Suprapubic skin (tissue), 4 donors: ENCODE measurements at places on chromosomes 1 and 21.
A peak's percentile ranks its signal among the peaks of the same experiment; 100 is the strongest.

DNA sequence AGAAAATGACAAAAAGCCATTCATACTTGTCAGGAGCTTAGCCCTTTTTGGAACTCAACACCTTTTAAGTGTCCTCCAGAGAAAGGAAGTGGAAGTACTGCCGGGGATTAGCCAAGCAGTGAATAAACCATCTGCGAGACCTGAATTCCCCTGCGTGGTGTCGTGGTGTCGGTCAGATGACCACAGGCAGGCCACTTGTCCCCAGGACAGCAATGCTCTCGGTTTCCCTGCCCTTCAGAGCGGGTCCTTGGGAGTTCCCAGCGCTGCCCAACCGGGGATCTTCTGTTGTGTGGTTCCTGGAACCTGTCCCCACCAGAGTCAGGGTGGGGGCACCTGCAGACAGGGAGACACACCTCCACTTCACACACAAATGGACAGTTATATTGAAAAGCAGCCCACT, 9.2 kb downstream of the GPR157 start:
- DNase-seq = no peak

- DNase-seq = no peak
Observed at GRCh38 chr1:168227620-168228019, 1.8 kb downstream of the SFT2D2 start.

GRCh38 chr1:60893136-60893930, 189.0 kb upstream of the NFIA start:
- DNase-seq = no peak

DNA sequence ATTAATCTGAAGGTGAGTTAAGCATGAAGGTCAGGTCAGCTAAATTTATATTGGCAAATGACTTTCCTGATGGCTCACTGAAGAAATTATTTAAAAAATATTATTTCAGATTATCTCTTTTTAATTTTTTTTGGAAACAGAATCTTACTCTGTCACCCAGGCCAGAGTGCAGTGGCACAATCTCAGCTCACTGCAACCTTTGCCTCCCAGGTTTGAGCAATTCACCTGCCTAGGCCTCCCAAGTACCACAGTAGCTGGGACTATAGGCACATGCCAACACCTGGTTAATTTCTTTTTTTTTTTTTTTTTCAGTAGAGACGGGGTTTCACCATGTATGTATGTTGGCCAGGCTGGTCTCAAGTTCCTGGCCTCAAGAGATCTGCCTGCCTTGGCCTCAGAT, 976.7 kb downstream of the TTLL7 start:
- no peak for DNase-seq

DNA sequence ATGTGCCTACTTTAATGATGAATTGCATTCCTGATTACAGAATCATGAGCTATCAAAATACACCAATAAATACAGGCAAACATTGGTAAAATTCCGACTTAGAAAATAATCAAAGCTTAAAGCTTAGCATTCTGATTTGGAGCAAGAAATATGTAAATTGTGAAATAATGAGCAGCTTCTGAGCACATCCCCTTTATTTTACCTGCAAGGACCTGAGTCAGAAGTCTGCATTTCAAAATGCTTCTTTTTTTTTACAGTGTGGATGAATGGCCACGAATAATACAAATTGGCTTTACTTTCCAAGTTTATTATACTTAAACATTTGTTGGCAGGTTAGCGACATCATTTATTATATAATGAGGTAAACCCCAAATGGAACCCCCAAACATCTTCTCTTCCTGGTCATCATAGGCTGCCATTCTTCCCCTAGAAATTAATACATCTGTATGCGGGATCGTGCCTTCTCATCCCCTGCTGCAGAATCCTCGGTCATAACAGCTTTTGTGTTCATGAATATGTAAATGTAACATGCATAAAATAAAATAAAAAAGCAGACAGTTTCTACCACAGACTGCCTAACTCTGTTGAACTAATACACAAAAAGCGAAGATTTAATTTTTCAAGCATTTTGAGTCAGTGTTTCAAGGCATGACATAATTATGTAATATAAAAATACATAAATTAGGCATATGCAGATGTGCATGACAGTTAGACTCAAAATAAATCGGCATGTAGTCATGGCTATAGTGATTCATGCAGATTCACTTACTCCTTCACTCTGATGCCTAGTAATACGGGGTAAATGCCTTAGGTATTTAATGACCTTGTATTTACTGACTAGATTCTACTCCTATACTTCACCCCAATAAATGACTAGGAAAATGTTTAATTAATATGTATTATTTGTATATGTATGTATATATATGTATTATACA, 339.7 kb downstream of the USP25 start:
- DNase-seq = no peak

DNA sequence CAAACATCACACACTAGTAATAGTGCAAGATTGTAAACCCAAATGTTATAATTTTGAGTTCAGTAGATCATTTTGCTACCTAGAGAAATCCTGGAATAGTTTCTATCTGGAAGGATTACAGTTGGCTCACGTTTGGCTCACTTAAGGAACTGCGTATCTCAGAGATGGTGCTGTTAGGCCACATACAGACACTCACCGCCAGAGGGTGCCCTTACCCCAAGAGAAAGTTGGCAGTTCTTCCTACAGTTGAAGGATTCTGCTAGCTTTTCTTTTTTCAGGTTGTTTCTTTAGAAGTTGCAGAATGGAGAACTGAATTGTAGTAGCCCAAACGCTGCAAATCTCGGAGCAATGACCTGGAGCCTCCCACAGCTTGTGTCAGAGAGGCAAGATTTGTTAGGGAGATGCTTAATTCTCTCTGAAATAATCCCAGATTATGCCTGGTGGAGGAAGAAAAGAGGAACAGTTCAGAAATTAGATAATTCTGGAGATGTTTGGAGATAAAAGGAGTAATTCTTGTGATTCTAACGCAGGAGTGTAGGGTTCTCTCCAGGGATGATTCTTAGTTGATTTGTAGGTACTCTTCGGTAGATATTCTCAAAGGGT, 87.9 kb upstream of the PAPPA2 start:
- DNase-seq = peak; percentile 85

- DNase-seq = no peak
Observed at GRCh38 chr1:10494754-10495474, 20.2 kb downstream of the PEX14 start.

GRCh38 chr1:41333146-41333784, 28.0 kb upstream of the FOXO6 start:
- DNase-seq = no peak

- DNase-seq = no peak
Observed at GRCh38 chr1:236854605-236854983, 59.5 kb downstream of the MTR start.

DNA sequence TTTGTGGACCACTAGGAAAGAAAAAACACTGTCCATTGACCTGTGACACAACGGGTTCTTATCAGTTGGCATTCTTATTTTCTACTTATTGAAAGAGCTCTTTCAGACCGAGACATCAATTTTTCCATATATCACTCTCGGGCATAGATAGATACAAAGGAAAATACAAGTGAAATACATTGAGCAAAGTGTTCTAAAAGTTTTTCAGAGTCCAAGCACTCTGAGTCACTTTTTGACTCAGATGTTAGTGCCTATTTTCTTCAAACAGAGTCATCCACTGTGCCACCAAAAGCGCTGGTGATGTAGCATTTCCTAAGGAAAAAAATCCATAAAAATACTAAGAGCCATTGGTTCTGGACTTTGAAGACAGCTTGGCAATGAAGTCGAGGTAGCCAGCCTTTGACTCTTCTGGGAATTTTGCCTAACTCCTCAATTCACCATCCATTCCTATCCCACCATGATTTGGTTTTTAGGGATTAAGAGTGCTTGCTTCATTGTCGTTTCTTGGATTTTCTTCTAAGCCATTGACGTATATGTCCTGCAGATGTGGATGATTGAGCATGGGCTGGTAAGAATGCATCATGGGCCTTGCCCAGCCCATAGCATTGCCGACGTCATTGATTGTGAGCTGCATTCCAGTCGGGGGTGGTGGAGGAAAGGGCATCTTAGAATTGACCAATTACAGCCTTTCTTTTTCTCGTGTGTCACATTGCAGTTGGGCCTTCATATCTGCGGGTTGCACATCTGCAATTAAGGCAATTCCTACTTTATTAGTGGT, 10.6 kb downstream of the GALNT2 start:
- no peak for DNase-seq

GRCh38 chr21:45818904-45819285, 162.7 kb upstream of the COL6A1 start:
- DNase-seq = no peak

DNA sequence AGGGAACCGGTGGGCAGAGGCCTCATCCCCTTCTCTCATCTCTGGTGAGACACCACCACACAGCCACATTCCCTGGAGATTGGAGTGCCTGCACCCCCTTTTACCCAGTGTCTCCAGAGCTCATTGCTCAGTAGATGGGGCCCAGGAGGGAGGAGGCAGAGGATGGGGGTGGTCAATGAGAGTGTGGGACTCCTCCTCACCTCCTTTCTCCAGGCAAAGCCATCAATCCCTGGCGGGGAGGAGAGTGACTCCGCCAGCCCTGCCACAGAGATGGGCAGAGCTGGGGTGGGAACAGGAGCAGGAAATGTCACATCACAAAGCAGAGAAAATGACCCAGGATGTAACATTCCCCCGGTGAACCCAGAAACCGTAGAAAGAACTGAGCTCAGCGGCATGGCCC, 117.2 kb downstream of the MATN1 start:
- no peak for DNase-seq

DNA sequence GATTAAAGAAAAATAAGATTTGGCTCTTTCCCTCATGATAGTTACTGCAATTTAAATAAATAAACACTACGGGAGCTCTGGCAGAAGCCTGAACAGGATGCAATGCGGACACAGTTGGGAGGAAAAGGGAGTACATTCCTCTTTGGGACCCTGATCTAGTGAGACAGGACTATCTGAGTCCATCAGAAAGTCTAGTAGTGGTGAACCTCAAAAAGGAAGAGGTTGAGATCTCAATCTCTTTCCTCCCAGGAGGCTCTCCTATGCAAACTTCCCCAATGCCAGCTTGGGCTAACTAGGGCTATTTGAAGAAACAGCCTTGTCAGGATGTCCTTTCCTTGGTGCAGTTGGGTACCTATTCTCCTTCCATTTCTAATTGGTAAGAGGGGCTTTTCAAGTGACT, 4.9 kb upstream of the ABCD3 start:
- DNase-seq = no peak

DNA sequence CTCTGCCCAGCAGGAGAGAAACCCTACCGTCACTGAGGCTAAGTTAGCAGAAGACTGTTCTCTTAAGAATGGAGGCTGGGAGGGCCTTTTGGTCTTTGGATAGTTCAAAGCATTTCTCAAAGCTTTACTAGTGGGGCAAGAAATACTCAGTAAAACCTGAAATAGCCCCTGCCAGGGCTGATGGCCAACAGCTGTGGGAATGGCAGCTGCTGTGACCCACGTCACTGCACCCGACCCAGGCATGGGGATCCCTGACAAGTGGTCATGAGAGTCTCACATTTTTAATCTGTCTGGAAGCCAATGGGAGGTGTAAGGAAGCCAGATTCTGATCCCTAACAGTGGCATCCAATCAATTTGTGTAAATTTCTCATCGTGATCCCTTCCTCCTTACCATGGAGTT, 44.5 kb upstream of the ENAH start:
- DNase-seq = no peak
